Left colon (tissue), 2 donors: ENCODE measurements at places on chromosomes 1 and 21.

DNA sequence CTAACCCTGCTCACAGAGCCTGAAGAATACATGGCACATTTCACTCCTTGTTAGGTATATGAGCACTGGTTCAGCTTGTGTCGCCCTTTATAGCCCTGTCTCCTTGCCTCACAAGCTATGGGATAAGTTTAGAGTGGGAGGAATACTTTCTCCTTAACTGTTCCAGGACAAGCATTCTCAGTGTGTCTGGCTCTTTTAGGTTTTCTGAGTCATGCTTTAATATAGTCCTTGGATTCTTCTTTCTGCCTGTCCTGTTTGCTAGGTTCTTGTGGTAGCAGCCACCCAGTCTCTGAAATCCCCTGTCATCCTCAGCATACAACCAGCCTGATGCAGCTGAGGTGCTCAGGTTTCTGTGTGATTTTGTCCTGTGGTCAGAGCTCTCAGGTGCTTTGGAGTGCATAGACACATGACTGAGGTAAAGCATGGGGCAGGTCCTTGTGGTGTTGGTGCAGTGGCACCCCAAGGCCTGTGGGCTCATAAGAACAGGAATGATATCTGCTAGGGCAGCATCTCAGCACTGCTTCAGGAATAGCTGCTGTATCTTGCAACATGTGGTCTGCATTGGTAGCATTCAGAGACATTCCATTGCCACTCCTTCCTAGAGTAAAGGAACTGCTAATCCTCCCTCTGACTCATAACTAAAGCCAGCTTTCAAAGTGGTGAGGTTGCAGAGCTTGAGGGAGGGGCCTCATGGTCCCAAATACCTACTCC is 14.2 kb upstream of the CASQ2 start:
- DNase-seq = no peak

- DNase-seq = no peak
Observed at GRCh38 chr1:198679535-198680173, 40.8 kb downstream of the PTPRC start.

- DNase-seq = no peak
Observed at GRCh38 chr21:33522953-33523349, 19.0 kb downstream of the GART start.

DNA sequence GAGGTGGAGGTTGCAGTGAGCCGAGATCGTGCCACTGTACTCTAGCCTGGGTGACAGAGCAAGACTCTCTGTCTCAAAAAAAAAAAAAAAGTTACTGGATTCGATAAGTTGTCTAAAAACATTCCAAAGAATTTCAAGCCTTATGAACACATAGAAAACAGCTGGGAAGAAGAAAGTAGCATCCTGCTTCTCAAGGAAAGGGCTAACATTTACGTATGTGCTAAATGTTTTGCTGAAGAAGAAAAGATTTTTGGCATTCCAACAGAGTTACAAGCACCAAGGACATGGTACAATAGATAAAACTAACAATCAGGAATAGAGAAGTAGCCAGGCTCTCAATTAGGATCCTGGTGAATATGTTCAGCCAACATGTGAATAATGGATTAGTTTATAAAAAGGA is 69.8 kb downstream of the HFM1 start:
- no peak for DNase-seq

DNA sequence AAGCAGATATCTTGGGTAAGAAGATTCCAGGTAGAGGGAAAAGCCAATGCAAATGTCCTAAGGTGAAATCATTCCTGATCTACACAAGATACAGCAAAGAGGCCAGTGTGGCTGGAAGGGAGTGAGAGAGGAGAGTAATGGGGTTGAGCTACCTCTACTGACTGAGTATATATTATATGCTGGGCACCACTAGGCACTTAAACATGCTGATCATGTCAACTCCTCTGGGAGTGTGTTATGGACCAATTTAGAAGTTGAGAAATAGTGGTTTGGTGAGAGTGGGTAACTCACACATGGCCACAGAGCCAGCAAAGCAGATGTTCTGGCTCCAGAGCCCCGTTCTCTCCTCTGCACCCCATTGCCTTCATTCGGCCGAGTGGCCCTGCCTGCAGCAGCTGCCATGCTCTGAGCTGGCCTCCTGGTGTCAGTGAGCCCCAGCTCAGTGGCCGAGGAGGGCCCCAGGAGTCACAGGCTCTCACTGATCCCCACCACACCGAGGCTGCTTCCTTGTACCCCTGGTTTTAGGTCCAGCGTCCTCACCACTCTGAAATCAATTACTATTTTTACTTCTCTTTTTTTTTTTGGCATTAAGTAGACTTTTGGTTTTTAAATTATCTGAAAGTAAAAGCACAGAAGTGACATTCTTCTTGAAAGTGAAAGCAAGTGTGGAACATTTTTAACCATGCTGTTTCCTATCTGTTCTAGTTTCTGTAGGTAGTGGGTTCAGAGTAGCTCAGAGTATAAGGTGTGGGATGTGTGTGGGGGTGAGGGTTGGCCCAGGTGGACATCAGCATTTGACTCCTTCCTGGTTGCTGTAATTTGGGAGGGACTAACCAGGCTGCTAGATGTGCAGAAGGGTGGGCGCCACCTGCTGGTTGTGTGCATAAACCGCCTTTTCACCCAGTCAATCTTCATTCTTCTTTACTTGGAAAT is 45.8 kb upstream of the CRNN start:
- DNase-seq = peak; percentile 77

DNA sequence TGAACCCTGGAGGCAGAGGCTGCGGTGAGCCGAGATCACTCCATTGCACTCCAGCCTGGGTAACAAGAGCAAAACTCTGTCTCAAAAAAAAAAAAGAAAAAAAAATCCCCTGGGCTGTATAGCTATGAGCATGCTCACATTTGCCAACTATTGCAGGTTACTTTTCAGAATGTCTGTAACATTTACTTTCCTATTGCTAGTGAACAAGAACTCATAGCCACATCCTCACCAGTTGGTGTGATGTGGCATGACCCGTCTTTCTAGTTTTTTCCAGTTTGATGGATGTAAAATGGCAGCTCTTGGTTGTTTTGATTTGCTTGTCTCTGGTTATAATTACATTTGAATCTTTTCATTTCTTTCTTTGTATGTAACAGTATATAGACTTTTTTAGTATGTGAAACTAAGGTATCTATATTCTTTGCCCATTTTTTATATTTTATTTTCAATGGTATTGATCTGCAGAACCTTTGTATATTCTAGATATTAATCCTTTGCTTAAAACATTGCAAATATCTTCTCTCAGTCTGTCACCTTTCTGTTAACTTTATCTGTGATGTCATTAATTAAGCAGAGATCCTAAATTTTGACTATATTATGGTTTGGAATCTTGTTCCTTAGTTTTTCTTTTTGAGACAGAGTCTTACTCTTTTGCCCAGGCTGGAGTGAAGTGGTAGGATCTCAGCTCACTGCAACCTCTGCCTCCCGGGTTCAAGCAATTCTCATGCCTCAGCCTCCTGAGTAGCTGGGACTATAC is 11.6 kb downstream of the MED18 start:
- no peak for DNase-seq

GRCh38 chr1:164891615-164892014 is 332.6 kb downstream of the PBX1 start:
- no peak for DNase-seq

DNA sequence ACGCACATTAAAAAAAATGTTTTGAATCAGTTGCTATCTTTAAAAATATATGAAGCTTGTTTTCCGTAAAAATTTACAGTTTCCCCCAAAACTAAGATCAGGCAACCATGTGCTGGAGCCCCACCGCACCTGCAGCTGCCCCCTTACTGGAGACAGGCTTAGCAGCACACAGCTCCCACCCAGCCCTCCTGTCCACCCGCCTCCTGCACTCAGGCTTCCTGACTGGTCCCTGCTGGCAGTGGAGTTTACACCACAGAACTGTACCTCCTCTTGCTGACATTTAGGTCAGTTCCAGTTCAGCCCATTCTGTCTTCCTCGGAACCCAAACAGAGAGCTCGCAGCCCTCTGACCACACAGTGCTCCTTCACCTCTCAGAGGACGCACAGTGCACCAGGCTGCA is 2.1 kb downstream of the GPR161 start:
- DNase-seq = no peak

GRCh38 chr1:111621050-111621449 is 1.5 kb downstream of the RAP1A start:
- DNase-seq = no peak

- no peak for DNase-seq
Observed at GRCh38 chr1:106061586-106062495, 994.6 kb upstream of the PRMT6 start.

DNA sequence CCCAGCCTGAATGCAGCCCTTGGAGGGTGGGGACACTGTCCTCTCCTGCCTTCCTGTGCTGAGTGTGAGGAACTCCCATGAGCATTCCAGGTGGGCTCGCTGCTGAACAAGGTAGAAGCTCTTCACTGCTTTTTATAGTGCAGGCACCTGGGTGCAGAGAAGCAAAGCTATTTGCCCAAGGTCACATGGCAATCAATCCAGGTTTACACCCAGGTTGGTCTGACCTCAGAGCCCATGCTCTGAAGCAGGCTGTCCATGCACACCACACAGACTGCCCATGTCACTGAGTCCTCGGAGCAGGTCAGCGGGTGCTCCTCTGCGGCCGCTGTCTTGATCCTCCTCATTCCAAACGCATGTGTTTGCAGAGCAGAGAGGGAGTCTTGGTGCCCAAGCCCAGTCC is 323.4 kb upstream of the VAMP3 start:
- DNase-seq = no peak

- DNase-seq = peak; percentile 97
Observed at GRCh38 chr1:154936555-154937084, at the start of gene PMVK. PMVK (minus strand) TSS chr1:154936719; CDS start chr1:154936685, 34 bp downstream.

- peak; percentile 39 for DNase-seq
Observed at GRCh38 chr1:213989002-213989855, 1.5 kb downstream of the PROX1 start.

DNA sequence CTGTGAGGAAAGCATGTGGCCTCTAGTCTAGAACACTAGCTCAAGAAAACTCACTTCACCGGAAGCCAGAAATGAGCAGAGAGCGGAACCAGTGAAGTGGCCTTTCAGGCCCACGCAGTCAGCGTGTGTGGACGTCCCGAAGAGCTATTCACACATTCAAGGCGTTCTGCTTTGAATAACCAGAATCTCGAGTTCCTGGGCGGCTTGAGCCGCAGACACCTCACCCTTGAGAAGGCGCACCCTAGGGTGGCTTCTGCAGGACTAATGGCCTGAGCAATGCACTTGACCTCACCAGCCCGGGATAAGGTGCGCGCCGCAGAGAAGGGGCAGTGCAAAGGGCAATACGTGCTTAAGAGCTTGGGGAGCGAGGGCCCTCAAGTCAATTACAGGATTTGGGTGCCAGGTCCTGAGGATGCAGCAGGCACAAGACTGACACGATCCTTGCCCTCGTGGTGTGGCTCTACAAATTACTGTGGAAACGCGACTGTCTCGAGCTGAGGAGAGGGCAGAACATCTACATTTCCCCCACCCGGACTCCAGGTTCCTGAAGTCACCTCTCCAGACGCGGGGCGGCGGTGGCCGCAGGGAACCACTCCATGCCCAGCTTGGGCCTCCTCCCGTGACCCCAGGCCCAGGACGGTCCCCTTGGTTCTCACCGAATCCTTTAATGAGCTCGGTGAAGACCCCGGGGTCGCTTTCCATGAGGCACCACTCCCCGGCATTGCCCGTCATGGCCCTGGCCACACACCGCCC is 455 bp downstream of the UCHL5 start:
- peak; percentile 59 for DNase-seq

- DNase-seq = no peak
Observed at GRCh38 chr1:245444147-245444828, 289.5 kb downstream of the KIF26B start.

- DNase-seq = no peak
Observed at GRCh38 chr1:116325922-116326321, 47.1 kb upstream of the ATP1A1 start.

- DNase-seq = no peak
Observed at GRCh38 chr1:218845589-218845988, 328.1 kb upstream of the LYPLAL1 start.

DNA sequence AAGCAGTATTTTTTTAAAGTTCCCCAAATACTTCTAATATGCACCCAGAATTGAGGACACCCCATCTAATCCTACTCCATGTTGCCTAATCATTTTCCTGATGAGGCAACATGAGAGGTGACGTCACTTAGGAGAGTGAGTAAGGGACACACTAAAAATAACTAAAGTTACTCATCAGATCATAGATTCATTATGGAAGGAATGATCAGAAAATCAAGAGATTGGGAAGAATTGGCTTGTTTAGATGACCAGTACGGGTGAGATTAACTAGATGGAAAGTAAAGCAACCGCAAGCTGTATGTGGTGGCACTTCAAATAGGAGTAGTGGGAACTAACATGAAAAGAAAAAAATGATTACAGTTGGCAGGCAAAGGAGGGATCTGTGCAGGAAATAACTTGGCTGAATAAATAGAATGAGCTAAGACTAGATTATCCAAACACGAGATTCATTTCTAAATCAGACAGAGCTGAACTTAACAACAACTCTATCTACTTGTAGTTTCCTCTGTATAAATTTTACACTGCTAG is 61.4 kb upstream of the CXADR start:
- no peak for DNase-seq

GRCh38 chr1:204257446-204257845 is 43.7 kb upstream of the GOLT1A start:
- DNase-seq = no peak

GRCh38 chr1:15352128-15352957 is 57.3 kb upstream of the EFHD2 start:
- DNase-seq = peak; percentile 73

GRCh38 chr1:14511796-14512585 is 86.5 kb upstream of the KAZN start:
- DNase-seq = no peak

DNA sequence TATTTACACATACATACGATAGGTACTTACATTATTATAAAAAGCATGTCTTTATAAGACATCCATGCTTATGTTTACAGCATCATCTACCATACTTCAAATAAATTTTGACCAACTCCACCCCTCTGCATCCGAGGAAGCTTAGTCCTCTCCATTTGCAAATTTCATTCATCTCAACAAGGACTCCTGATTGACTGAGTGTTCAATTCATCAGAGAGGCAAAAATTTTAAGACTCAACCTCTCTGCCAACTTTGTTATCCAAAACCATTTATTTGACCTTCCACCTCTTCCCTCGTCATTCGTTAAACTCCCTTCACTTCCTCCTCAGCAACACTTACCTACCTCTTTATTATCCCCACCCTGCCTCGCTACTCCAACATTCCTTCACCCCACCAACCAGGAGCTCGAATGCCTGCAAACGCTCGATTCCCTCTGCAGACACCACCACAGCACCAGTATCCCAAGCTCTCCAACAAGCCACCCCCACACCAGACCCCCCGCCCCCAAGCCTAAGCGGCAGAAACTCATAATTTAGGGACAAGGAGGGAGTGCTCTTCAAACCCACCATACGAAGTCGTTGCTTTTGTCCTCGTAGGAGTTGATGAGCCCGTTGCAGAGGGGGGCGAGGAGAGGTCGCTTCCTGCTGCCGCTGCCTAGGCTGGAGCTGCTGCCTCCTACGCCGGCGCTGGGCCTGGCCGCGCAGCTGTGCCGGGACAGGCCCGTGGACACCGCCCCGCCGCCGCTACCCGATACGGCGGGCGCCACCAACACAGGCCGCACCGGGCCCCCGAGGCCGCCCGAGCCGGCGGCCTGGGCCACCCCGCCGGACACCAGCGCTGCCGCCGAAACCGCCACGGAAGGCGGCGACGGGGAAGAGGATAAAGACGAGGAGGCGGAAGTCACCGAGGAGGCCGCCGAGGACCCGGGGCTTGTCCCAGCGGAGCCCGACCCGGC is 803 bp downstream of the COP1 start:
- peak; percentile 59 for DNase-seq
